NCI-H2107 (cell line): ENCODE measurements at places on chromosomes 1 and 21.
A peak's percentile ranks its signal among the peaks of the same experiment; 100 is the strongest.

DNA sequence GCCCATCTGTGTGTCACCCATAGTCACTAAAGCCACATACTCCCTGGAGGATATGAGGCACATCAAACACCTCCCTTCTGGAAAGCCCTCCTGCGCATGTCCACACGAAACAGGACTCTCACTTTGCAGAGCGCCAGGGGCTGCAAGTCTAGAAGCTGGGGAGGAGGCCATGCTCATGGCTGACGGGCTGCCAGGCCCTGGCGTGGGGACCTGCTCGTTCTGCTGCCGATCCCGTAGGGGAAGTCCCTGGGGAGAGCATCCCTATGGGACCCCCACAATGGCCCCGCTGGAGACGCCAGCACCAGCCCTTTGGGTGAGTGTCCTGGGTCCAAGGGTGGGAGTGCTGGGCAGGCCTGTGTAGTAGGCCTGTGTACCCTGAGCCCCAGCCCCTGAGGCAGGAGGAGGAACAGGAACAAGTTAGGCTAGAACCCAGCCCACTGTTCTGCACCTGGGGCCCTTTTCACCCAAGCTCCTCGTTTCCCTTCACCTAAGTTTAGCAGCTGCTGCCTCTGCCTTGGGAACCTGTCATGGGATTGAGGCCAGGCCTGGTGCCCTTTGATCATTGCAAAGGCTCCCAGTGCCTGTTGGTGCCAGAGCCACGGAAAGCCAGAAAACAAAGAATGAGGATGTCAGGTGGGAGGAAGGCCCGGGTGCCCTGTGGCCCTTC is 9.9 kb downstream of the FAM3B start:
- no peak for DNase-seq

DNA sequence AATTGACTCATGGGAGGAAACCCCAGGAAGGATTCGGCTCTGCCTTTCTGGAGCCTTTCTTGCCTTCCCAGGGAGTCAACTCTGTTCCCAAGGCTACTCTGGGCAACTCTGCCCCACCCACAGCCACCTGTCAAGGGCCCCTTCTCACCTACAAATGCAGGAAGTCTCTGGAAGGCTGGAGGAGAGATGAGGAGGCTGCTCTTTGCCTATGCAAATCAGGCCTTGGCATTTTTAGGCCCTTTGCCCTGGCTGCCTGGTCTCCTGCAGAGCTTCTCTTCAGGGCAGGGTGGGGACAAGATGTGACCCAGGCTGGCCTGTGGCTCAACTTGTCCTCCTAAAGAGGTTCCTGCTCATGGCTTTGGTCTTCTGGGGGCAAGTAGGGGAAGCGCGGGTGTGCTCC is 5.4 kb downstream of the SLC6A9 start:
- DNase-seq: no peak

- no peak for DNase-seq
Measured at GRCh38 chr1:116966791-116967190, 34.8 kb upstream of the CD101 start.

DNA sequence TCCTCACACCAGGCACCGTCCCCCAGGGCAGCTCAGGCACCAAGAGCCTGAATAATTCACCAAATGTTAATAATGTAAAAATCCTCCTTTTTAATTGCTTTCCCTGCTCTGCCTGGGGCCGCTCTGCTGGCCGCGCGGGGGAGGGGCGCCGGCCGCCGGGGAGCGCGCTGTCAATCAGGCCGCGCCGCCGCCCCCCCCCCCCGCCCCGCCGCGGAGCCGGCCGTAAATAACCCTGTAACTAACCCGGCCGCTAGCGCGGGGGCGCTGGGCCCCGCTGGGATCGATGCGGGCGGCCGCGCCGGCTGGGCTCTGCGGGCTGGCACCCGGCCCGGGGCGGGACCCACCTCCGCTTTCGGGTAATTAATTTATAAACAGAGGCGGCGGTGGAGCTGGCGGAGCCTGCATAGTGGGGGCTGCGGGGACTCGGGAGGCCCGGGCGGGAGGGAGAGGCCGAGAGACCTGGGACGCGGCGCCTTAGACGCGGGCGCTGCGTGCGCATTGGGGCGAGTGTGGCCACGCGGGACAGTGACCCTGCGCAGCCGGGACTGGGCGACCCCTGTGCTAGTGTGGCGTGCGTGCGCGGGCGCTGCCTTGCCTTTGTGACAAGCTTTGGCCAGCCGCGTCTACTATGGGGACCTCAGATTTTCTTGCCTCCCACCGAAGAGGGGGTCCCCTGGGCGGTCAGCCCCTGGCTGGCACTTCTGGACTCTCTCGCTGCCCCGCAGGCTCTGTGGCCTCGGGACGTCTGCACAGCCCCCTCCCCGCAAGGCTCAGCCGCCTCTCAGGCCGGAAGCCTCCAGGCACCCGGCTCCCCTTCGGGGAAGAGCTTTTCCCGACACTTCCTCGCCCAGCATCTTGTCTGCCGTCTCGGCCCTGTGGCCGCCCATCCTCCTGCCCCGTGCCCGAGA is 16.6 kb downstream of the SAMD11 start:
- DNase-seq: no peak

DNA sequence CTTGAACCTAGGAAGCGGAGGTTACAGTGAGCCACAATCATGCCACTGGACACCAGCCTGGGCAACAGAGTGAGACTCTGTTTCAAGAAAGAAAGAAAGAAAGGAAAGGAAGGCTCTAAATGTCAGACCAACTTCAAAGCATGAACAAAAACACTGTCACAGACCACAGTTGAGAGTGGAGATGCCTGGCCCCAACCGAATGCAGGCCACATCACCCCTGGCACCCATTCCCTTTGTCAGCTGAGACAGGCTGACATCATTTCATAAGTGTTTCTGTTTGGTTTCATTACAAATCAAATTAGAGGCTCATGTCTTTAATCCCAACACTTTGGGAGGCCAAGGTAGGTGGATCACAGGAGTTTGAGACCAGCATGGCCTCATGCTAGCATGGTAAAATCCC is 28.6 kb upstream of the NADK start:
- DNase-seq: no peak

GRCh38 chr1:30879126-30879786 is 29.3 kb downstream of the SDC3 start:
- DNase-seq: no peak

GRCh38 chr1:89802051-89802450 is 18.8 kb upstream of the LRRC8D start:
- DNase-seq: peak; percentile 81

DNA sequence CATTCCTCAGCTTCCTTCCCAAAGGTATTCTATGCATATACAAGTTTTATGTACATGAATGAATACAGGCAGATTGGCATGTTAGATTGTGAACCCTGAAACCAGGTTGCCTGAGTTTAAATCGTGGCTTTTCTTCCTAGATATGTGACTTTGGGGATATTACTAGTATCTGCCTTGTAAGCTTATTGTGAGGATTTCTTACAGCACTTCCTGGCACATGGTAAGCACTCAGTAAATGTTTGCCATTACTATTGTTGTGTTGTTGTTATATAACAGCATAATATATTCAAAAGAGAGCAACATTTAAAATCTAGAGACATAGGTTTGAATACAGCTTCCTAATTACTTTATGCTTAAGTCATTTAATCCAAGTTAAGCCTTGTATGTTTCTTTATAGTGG is 45.1 kb downstream of the RAP1A start:
- DNase-seq: no peak

DNA sequence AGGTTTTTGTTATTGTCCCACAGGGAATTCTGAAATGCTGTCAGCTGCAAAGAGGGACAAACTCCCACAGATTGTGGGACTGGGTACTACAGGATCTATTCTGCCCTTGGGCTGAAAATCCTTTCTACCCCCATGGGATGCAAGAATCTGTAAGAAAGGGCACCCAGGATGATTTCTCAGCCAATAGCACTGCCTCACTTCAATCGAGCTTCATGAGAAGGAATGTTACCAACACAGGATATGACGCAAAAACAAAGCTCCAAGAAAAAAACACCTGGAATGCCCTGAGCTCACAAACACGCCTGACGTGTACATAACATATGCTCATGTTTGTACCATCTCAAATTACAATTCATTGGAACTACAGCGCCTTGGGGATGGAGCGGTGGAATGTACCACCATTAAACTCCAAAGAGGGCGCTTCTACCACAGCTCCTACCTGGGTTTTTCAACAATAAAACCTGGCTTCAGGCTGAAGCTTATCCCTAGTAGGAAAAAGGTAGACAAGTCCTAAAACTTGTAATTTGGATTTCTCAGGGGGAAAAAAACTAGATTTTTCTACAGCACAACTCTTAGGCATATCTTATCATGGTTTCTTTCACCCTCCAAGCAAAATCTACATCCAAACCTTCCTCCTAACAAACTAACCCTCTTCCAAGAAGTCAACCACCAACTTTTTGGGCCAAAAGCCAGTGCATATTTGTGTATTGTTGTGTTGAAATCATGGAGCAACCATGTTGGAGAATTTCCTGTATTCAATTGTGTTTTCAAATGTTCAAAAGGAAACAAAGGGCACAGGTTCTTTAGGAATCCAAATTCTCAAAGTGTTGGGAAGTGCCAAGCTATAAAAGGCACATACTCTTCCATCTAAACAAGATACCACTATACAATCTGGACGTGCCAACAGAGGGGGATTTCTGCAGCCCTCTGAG is 78.9 kb downstream of the TGFBR3 start:
- no peak for DNase-seq

GRCh38 chr1:224080115-224080774 is 33.7 kb upstream of the FBXO28 start:
- no peak for DNase-seq

GRCh38 chr1:27576806-27577227 is 27.1 kb downstream of the AHDC1 start:
- no peak for DNase-seq

GRCh38 chr1:39061951-39062350 is 35.8 kb downstream of the NDUFS5 start:
- no peak for DNase-seq

- no peak for DNase-seq
Measured at GRCh38 chr1:216456682-216457081, 33.4 kb upstream of the USH2A start.

GRCh38 chr1:226590614-226591013 is 42.0 kb downstream of the STUM start:
- no peak for DNase-seq

DNA sequence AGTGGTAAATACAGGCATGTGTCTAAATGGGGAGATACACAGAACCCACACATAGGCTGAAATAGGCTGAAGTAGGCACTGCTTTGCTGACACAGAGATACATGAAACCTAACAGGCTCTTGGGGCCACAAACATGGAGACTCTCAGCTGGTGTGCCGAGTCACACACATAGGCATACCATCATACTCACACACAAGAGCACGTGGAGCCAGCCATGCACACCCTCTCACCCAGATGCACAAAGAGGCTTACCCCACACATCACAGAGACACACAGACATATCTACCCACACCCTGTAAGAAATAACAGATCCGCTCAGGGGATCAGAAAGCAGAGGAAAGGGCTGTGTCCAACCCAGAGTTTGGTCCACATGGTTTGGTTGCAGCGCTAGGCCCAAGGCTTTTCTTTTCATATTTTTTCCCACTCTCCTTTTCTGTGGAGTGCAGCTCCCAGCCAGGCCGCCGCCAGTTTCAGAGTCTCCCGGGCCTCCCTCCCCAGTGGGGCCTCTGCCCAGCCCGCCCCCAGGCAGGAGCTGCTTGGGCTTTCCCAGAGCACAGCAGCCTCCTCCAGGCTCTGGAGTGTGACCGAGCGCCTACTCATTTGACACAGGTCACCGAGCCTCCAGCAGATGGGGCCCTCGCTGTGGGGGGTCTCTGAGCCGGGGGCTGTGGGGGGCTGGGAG is 3.9 kb upstream of the POU3F1 start:
- no peak for DNase-seq

DNA sequence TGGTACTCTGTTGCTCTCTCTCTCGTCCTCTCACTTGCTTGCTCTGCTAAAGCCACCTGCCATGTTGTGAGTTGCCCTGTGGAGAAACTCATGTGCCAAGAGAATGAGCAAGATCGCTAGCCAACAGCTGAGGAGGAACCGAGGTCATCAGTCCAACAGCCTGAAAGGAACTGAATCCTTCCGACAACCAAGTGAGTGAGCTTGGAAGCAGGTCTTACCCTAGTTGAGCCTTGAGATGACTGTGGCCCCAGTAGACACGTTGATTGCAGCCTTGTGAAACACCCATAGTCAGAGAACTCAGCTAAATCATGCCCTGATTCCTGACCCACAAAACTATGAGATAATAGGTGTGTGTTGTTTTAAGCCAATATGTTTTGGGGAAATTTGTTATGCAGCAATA is 48.1 kb upstream of the BACH1 start:
- no peak for DNase-seq

GRCh38 chr1:71919811-71920509 is 362.4 kb downstream of the NEGR1 start:
- no peak for DNase-seq

DNA sequence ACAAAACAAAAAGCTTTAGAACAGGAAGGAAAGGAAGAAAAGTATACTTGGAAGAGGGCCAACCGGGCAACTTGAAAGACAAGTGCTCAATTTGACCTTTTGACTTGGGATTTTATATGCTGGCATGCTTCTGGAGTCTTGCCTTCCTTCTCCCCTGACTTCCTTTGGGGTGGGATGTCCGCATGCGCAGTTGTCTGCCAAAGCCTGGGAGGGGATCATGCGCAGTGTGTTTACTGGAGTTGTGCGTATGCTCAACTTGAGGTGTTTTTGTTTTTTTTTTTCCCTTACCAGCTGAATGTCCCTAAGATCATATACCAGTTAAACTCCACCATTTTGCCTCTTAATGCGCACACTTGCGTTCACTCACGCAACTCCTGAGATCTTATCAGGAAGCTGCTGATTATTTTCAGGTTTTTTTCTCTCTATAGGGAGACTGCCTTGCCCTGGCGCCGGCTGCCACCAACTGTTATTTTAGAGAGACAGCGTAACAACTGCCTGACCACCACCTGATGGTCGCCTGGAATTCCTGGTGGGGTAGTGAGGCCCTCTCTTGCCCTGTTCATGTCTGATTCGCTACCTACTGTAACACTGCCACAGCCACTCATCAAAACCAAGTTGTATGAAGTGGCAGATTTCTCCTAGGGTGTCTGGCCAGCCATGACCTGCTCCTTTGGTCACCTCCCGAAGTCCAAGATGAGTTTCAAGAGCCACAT is 138.7 kb upstream of the ZNF644 start:
- no peak for DNase-seq

GRCh38 chr1:204648576-204648975 is 37.0 kb downstream of the LRRN2 start:
- no peak for DNase-seq

- DNase-seq: no peak
Measured at GRCh38 chr1:96990136-96990535, 268.6 kb downstream of the PTBP2 start.

DNA sequence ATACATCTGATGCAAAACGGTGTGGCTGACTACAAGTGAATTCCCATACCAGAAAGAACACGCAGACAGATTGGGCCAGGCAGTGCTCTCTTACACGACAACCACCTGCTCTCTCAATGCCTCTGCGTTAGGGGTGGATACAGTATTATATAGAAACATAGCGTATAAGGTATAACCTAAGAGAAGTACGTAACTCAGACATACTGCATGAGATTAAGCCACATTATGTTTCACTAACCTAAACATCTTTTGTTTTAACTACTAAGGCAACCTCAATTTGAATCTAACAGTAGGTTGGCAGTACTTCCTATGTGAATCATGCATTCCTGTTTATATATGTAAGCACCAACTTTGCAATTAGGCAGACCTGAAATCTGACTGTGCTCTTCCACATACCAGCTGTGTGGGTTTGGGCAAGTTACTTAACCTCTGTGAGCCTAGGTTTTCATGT is 58.1 kb upstream of the COA6 start:
- no peak for DNase-seq
